ENCODE measurements at places on chromosomes 16 and 17.

- no peak for DNase-seq
These were observed 577 bp upstream of the HS3ST2 start for GRCh38 chr16:22813223-22813947.

- no peak for DNase-seq
These were observed 18.7 kb downstream of the HMOX2 start for GRCh38 chr16:4494746-4495490.

DNA sequence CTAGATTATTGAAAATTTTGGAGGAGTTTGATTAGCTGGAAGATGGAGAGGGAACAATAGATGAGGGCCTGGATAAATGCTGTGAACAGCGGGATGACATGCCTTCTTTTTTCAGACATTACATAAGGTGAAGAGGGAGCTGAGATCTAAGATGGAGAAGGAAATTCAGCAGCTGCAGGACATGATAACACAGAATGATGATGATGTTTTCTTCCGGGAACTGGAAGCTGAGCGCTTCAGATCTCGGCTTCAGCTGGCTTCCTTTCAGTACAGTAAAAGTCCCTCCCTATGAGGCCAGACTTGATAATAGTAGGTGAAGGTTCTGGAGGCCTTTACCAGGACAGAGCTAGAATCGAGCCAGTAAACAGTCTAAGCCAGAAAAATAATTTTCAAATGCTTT lies 30.7 kb downstream of the CEP95 start:
- no peak for DNase-seq

DNA sequence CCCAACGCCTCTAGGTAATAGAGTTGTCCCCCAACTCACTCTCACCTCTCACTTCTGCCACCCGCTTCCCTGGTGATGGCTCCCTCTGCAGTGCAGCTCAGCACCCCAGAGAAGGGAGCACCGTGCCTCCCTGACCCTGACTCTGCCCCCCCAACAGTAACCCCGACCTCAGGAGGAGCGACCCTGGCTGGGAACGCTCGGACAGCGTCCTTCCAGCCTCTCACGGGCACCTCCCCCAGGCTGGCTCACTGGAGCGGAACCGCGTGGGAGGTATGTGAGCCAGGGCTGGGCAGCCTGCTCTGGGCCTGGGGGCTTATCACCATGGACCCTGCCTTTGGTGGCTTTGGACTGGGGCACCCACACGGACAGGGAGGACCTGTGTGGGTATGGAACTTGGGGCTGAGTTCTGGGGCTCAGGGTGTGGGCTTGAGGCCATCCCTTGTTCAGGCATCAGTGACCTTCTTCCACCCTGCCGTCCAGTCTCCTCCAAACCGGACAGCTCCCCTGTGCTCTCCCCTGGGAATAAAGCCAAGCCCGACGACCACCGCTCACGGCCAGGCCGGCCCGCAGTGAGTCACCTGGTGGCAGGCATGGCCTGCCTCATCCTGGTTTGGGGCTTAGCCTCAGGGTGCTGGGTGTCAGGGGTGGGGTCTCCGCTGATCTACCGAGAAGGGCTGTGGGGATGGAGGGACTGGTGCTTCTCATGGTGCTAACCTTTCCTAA lies 6.7 kb upstream of the C17orf107 start:
- DNase-seq: no peak

GRCh38 chr17:64682261-64683181 lies 20.4 kb upstream of the SMURF2 start:
- DNase-seq: no peak

- DNase-seq: no peak
These were observed 1.5 kb downstream of the CACNA1H start for GRCh38 chr16:1154291-1154886.

GRCh38 chr16:64808474-64808873 lies 313.4 kb downstream of the CDH11 start:
- no peak for DNase-seq

DNA sequence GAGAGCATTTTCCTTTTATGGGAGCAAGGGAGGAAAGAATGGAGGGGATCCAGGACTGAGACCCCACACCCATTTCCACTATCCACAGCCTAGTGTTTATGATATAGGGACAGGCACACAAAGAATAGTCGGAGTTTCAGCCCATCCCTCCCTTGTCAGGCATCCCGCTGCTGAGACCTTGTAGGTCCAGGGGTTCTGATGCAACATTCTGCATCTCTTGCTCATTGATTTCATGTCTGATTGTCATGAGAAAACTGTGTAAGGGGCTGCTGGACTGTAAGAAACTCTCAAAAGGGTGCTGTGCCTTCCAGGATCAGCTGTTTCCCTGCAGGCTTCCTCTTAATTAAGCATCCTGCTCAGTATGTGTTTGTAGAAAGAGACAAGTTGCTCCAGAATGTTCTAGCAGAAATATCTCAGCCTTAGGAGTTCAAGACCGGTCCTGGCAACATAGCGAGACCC lies 5.3 kb upstream of the POLR3E start:
- DNase-seq: no peak

GRCh38 chr17:67615736-67616135 lies 102.0 kb upstream of the NOL11 start:
- no peak for DNase-seq

GRCh38 chr16:89201439-89202377 lies 1.4 kb upstream of the SLC22A31 start:
- DNase-seq: peak; percentile 87

DNA sequence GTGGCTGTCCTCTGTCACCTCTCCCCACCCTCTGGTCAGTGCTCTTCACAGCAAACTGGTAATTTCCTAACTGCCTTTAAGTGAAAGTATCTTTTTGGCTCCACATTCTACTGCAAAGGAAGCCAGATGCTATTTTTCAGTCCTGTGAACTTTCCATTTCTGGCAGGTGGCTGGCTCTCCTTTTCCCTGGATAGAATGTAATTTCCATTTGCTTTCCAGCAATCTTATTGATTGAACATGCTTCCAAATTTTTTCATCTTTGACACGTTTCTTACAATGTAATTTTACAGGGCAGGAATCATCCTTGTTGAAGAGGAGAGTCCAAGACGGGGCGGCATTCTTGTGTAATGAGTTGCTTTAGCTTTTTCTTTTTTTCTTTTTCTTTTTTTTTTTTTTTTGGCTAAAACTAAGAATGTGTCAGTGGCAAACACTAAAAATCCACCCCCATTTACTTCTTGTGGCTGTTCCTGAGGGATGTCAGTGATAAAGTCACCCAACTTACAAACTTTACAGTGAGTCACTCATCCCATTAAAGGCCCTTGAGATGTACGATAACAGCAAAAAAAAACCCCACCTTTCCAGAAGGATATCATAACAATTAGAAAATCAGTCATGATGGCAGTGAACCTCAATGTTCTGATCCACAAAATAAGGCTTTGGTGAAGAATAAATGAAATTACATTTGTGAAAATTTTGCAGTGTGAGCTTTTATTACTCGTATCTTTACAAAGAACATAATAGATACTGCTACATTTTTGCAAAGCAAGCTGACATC lies 29.4 kb upstream of the PRKCA start:
- no peak for DNase-seq

DNA sequence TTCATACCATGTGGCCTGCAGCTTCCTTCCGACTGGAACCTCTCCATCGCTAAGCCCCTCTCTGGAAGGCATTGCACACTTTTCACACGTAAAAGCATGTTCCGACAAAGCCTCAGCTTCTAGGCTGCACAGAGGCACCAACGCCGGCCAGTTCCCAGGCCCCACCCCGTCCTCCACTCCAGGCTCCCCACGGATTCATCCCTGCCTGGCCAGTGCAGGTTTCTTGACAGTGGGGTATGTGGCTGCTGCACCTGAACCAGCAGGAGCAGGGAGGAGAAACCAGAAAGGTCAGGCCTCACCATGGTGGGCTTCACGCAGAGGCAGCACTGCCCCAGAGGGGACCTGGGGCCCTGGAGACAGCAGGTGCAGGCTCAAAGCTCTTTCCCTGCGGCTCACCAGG lies 14.2 kb downstream of the TIMM22 start:
- DNase-seq: no peak

Data from CD4-positive, alpha-beta T cell treated with Interleukin-17A for 1 hour (primary cell).